ENCODE measurements at places on chromosomes 16 and 17.

GRCh38 chr16:8859913-8860881 lies 8.6 kb downstream of the CARHSP1 start:
- no peak for DNase-seq

DNA sequence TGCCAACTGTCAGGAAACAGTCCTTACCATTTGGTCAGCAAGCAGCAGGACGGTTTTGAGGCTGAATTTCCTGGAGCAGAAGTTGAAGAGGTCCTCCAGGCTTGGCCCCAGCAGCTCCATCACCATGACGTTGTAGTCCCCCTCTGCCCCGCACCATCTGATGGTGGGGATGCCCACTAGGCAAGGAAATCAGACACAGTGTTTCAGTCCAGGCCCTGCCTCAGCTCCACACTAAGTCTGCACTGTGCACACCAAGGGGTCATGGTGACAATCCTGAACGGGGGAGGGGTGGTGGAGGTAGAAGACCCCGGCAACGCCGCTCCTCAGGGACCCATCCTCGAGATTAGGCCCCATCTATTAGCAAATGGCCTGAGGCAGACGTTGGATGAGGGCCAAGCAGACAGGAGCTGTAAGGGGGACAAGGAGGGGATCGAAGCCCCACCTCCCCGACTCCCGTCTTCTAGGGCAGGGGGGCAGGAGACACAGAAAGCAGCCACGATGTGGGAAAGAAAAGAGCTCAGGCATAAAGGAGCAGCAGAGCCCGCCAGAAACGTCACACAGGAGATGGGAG lies 18.0 kb downstream of the CSNK1D start:
- DNase-seq = no peak

DNA sequence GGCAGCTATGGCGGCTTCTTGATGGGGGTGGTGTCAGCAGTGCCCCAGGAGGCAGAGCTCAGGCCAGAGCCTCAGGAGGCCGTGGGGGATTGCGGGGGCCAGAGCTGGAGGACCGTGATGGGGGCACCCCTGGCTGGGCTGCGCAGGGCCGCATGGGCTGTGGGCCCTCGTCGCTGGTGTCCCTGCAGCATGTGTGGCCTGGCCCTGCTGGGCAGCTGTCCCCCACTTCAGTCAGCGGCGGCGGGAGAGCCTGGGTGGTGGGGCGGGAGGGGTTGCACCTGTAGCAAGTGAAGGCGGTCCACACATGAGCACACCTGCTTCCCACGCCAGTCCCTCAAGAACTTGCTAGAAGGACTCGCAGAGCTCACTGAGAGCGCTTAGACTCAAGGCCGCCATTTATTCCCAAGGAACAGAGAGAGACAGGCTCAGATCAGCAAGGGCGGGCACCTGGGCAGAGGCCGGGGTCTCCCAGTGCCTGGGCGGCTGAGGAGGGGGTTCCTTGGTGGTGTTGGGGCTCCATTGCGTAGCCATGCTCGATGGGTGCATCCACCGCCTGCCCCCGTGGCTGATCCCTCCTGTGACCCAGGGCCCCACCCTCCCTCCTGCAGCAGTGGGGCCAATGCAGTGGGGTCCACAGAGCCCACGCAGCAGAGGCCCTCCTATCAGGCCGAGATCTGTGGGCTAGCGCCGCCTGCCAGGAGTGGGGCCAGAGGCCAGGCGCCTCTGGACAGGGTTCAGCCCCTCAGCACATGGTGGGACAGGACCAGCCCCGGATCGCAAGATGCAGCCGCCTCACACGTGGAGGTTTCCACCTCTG lies 15.7 kb downstream of the PRSS27 start:
- no peak for DNase-seq

DNA sequence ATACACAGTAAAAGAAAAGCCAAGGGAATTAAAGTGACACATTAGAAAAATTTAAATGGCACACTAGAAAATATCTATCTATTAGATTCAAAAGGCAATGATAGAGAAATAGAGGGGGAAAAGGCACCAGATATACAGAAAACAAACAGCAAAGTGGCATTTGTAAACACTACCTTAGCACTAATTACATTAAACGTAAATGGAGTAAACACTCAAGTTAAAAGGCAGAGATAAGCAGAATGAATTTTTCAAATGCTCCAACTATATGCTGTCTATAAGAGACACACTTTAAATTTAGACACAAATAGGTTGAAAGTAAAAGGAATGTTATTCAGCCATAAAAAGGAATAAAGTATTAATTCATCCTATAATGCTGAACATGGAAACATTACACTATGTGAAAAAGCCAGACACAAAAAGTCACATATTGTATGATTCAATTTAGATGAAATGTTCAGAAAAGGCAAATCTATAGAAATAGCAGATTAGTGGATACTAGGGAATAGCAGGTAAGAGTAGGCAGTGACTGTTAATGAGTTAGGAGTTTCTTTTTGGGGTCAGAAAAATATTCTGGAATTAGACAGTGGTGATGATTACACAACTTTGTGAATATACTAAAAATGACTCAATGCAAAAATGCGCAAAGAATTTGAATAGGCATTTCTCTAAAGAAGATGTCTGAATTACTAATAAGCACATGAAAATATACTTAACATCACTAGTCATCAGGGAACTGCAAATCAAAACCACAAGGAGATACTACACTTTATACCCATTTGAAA lies 92.4 kb downstream of the BRIP1 start:
- DNase-seq = no peak

DNA sequence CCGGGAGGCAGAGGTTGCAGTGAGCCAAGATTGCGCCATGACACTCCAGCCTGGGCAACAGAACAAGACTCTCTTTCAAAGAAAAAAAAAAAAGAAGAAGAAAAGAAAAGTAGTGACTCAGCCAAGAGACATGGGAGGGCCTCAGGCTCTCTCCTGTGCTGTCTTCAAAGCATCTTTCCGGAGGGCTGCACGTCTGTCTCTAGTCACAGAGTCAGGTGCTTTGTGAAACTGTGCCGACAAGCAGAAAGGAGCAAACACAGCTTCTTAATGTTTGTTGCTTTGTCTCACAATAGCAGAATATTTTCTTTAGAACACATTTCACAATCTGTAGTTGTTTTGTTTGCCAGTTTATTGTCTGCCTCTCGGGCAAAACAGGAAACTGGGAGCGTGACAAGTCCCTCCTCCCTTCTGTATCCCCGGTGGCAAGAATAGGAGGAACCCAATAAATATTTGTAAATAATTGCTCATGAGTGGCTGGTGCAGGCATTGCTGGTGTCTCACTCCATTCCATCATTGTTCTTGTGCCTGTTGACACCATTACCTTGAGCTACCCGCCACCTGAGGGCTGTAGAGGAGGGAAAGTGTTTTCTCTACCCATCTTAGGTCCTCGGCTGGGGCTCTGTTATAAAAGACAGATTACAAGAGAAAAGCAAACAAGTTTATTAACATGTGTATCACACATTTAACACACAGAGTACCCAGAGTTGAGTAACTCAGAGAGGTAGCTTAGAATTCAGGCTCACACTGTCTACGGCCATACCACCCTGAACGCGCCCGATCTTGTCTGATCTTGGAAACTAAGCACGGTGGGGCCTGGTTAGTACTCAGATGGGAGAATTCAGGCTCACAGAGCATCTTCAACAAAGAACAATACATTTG lies 5.5 kb downstream of the GAST start:
- DNase-seq = no peak

GRCh38 chr17:65143889-65144604 lies 6.9 kb downstream of the RGS9 start:
- DNase-seq = no peak

GRCh38 chr16:2243781-2244180 lies 7.5 kb downstream of the DNASE1L2 start:
- no peak for DNase-seq

GRCh38 chr17:73711184-73711583 lies 66.9 kb upstream of the SDK2 start:
- DNase-seq = no peak

- peak; percentile 2 for DNase-seq
Measured at GRCh38 chr16:24538756-24539294, 541 bp upstream of the RBBP6 start.

GRCh38 chr16:73058616-73059409 lies 10.9 kb upstream of the ZFHX3 start:
- no peak for DNase-seq

DNA sequence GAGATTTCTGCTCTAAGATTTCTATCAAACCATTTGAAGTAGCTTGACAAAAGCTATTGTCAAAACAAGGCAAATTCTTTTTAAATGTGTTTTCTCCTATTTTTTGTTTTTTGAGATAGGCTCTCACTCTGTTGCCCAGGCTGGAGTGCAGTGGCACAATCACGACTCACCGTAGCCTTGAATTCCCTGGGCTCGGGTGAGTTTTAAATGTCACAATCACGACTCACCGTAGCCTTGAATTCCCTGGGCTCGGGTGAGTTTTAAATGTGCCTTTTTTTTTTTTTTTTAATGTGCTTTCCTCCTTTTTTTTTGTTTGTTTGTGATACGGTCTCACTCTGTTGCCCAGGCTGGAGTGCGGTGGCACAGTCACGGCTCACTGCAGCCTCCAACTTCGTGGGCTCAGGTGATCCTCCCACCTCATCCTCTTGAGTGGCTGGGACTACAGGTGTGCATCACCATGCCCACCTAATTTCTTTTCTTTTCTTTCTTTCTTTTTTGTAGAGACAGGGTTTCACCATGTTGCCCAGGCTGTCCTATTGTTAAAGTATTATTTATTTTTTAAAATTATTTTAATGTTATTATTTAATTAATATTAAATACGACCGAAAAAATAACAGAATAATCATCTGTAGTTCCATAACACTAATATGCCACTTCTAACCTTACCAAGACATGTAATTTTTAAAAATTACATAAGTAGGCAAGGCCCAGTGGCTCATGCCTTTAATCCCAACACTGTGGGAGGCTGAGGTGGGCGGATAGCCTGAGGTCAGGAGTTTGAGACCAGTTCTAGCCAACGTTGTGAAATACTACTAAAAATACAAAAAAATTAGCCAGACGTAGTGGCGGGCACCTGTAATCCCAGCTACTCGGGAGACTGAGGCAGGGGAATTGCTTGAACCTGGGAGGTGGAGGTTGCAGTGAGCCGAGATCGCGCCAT lies 69.7 kb upstream of the FA2H start:
- no peak for DNase-seq

- no peak for DNase-seq
Measured at GRCh38 chr16:2210386-2211365, at the start of gene BRICD5. Gene BRICD5 (minus strand): TSS chr16:2210863. CDS start chr16:2210833, 30 bp downstream.

DNA sequence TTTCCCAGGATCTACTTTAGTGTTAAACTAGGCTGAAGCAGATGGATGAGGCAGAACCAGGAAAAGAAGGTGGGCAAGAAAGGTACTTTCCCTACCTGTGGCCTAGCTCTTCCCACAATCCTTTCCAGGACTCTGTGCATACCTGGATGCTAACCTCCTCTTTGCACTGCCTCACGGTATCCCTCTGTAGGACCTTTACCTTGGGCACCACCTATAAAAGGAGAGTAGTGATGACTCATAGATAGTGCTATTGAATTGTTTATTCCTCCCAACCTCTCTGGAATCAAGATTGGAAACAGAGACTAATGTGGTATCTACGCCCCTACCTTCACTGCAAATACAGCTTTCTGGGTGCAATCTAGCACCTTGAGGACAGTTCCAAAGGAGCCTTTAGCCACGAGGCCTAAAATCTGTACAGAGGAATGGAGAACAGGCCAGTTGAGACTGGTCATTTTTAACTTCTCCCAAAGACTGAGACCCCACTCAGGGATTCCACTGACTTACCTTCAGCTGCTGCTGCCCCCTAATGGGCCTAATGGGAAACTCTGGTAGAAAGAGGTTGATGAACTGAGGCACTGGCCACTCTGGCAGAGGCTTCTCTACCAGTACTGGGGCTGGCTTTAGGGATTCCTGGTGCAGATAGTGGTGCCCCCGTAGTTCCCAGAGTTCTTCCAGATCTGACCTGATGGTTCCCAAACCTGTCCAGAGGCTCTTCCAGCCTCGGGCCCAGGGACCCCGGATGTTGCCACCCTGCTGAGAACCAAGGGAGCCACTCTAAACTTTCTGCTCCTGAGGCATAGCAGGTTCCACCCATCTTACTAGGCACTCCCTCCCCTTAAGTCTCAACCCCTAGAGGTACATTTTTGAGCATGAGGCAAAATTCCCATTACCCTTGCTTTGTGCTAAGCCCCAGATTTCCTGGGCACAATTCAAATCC lies 781 bp downstream of the RSKR start:
- peak; percentile 29 for DNase-seq

GRCh38 chr16:8847623-8848022 lies 21.2 kb downstream of the CARHSP1 start:
- DNase-seq = no peak

DNA sequence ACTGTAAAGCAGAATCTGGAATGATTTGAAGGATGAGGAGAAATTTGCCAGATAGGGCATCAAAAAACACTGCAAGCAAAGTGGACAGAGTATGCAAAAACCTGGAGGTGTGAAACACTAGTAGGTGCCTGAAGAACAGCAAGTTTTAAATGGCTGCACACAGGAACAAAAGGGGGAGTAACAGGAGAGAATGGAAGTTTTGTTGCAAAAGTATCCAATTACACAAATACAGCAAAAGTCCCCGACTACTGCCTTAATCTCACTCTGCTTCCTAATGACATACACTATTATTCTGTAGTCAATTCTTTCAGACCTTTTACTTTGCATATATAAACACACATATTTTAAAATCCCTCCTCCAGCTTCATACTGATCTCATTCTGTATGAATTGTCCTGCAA lies 1.5 kb downstream of the HEATR6 start:
- no peak for DNase-seq

DNA sequence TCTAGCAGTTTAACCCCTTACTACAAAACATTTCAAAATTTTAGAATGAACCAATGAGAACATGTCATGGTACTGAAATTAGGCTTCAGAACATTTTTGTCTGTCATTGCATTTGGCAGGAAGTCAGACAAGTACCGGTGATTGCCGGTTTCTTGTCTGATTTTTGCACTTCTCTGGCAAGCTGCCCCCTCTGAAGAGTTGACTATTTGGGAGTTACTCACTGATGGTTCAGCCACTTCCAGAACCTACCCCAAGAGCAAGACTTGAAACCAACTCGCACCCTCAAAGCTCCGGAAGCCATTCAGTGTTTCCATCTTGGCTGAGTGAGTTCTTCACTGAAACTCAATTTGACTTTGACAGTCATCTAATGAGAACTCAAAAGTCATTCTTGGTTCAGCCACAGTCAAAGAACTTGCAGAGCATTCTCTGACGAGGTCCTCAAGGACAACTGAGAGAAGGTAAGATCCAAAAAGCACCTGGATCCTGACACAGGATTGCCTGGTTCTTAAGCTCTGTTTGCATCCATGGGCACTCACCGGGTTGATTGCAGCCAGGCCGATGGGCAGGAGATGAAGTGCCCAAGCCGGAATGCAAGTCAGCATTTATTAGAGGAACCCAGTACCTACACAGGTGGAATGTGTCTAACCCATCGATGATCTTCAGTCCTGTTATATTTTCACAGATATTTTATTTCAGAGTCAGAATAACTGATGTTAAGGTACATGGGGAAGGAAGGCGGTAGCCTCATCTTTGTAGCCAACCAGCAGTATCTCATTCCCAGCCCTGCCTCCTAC lies 93.6 kb downstream of the USP22 start:
- no peak for DNase-seq

All from effector CD4-positive, alpha-beta T cell (primary cell).